NCI-H187 treated with DMSO at 0.1 percent for 48 hours (cell line): ENCODE measurements at places on chromosomes 4 and X.
A peak's percentile ranks its signal among the peaks of the same experiment; 100 is the strongest.

DNA sequence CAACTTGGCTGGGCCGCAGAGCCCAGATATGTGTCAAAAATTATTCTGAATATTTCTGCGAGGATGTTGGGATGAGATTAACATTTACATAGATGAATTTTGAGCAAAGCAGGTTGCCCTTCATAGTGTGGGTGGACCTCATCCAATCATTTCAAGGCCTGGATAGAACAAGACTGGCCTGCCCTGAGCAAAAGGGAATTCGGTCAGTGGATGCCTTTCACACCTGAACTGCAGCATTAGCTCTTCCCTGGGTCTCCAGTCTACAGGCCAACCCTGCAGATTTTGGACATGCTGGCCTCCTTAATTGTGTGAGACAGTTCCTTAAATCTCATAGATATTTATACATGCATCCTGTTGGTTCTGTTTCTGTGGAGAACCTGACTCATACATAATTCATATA, 32.4 kb upstream of the SLC10A4 start:
- no peak for DNase-seq

DNA sequence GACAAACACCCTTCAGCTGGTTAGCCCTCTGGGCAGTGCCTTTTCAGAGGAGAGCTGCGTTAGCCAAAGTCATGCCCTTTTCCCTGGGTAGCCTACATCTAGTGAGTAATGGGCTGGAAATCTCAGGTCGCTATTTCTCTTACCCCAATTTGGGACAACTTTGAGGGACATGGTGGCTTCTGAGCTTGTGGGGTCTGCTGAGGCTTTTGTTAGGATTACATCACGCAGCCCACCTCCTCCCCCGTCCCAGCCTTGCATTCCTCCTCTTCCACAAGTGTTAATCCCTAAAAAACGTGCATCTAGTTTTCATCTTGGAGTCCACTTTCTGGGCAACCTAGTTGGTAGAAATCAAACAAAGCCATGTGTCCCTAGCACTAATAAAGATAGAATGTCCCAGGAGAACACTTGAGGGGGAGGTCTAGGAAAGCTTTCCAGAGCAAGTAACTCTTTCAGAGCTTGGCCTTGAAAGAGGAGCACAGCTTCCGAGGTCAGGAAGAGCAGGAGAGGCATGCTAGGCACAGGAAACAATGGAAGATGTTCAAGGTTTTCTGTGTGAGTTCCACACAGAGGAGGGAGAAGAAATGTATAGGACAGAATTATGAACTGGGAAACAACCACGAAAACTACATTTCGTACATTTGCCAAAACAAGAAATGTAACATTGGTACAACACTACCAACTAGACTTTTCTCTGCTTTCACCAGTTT, 2.8 kb downstream of the MRFAP1 start:
- no peak for DNase-seq

DNA sequence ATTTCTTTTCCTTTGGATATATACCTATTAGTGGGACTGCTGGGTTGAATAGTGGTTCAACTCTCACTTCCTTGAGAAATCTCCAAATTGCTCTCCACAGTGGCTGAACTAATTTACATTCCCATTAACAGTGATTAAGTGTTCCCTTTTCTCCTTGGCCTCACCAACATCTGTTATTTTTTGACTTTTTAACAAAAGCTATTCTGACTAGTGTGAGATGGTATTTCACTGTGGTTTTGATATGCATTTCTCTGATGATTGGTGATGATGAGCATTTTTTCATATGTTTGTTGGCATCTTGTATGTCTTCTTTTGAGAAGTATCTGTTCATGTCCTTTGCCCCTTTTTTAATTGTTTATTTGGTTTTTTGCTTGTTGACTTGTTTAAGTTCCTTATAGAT, 413.0 kb downstream of the MAPK10 start:
- no peak for DNase-seq

GRCh38 chrX:1860936-1861594, 246.2 kb downstream of the ASMT start:
- DNase-seq, result no peak

- DNase-seq, result peak; percentile 26
Measured at GRCh38 chr4:123350191-123350544, 46.4 kb upstream of the SPRY1 start.

DNA sequence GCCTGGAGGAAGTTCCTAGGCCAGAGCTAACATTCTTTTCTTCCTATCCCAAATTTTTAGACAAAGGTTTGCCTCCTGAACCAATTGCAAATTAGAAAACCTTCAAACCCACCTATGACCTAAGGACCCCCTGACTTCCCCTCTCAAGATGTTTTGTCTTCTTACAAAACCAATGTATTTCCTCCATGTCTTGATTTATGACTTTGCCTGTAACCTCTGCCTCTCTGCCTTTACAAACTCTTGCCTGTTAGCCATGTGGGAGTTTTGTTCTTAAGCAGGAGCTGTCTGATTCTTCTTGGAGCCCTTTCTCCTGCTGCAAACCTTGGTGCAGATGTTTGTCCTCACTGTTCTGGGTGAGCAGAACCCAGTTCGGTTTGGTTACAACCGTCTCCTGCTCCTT, 222.3 kb upstream of the BOD1L1 start:
- DNase-seq, result no peak

GRCh38 chr4:139624441-139625092, 41.1 kb upstream of the MGST2 start:
- no peak for DNase-seq

DNA sequence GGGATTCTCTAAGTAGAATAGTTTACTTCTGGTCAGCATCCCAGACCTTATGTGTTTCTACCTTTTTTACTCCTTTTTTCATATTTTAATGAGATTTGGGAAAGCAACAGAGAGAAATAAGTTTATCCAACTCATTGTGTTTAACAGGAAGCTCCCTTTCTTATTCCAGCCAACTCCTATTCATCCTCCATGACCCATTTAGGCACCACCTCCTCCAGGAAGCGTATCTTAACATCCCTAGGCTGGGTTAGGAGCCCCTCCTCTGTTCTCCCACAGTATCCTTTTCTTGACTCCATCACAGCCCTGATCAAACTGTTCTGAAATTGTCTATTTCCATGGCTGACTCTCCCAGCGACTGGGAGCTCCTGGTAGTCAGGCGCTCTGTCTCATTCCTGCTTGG, 18.8 kb upstream of the IQSEC2 start:
- DNase-seq, result no peak

- no peak for DNase-seq
Measured at GRCh38 chr4:109627361-109627760, 67.3 kb downstream of the MCUB start.

GRCh38 chr4:93649828-93650227, 178.7 kb upstream of the ATOH1 start:
- no peak for DNase-seq

GRCh38 chr4:88985088-88985773, 71.8 kb downstream of the FAM13A start:
- no peak for DNase-seq

DNA sequence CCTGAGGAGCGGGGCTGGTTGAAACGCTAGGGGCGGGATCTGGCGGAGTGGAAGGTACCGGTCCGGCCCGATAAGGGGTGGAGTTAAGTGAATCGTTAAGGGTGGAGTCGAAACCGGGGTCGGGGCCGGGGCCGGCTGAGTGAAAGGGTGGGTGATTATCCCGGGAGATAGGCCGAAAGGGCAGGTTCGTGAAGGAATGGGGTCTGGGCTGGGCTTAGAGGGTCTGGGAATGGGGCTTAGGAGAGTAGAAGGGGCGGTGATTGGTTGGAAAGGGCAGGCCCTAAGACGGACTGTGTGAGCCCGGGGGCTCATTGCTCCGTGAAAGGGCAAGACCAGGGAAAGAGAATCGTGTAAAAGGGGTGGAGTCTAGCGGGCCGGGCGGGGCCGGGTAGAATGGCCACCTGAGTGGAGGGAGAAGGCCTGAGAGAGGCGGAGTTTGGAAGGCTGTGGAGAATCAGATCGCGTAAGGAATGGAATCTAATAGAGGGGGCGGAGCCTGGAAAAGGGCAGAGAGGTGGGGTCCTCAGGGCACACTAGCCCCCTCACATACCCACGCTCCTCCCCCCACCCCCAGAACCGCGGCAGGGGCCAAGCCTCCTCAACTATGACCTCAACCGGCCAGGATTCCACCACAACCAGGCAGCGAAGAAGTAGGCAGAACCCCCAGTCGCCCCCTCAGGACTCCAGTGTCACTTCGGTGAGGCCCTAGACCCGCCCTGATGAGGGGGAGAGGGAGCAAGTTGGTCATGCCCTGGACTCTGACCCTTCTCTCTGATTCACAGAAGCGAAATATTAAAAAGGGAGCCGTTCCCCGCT, 430 bp downstream of the HDAC6 start:
- peak; percentile 33 for DNase-seq

- DNase-seq, result no peak
Measured at GRCh38 chr4:145938618-145939440, at the start of gene ZNF827. Gene ZNF827, minus strand, starts transcription at chr4:145938823. Its CDS starts 416 bp downstream, at chr4:145938407.

DNA sequence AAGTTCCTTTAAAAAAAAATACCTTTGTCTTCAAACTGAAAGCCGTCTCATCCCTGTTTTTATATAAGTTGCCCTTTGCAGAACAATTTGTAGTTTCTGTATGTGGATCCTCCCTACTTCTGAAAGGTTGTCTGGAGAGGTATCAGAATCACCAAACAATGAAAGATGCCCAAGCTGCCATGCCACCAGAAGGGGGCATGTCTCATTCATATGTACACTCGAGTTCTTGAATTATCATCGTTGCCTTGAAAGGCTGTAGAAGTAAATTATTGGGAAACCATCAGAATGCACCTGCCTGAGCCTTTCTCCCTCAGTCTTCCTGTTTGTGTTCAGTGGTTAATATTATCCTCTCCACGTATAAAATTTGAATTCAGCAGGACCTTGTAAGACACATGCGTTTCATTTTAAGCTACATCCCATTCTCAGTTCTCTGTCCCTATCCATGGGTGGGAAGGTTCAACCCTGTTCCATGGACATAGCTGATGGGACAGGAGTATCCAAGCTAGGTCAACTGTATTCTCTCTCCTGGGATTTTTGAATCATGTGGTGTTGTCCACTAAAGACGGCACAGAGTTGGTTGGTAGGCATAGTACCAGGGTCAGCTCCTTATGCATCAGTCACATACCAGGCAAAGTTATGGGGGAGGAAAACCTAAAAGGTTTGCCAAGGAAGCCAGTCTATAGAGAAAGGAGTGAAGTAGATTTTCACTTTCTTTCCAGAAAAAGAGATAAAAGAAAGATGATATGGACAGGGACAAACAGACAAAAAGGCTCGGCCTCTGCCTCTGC, 24.0 kb downstream of the GALNT7 start:
- no peak for DNase-seq

GRCh38 chr4:132651196-132651595, 497.9 kb upstream of the PCDH10 start:
- no peak for DNase-seq

GRCh38 chr4:56575820-56576429, 70.3 kb downstream of the ARL9 start:
- DNase-seq, result no peak

GRCh38 chr4:40788331-40788730, 38.6 kb downstream of the NSUN7 start:
- no peak for DNase-seq

- DNase-seq, result no peak
Measured at GRCh38 chr4:1084796-1085403, 28.5 kb downstream of the RNF212 start.

DNA sequence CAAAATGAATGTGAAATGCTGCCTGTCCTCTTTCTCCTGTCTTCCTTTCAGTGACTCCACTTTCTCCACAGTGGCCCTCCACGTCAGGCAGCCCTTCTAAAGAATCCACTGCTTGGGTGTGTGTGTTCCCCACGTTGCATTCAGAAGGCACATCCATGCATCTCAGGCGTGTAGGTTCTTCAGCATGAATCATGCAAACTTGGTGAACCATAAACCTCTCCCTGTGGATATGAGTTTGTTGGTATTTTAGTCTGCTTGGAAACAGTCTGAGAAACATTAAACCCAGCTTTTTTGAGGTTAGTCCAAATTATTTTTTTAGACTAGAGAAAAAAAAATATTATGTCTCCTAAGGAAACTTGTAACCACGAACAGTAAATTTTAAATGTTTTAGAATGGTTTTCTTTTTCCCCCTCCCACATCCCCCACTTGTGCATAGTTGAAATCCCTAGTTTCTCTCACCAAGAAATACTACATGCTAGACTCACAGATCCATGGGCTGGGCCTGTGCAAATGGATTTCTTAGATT, 251.6 kb downstream of the CBR4 start:
- DNase-seq, result no peak

DNA sequence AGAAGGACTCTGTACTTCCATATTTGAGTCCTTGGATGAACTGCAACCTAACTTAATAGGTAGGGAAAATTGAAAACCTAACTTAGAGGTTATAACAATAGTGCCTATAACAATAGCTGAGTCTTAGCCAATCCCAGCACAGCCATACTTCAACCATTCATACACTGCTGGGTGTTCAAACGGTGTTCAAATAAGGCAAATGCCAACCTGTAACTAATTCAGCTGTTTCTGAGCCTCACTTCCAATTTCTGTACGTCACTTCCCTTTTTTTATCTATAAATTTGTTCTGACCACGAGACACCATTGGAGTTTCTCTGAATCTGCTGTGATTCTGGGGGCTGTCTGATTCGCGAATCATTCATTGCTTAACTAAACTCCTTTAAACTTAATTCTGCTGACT, 9.6 kb upstream of the GRSF1 start:
- DNase-seq, result no peak

- no peak for DNase-seq
Measured at GRCh38 chrX:69065451-69065850, 99.8 kb downstream of the PJA1 start.

GRCh38 chr4:98289375-98289774, 28.2 kb downstream of the RAP1GDS1 start:
- no peak for DNase-seq

DNA sequence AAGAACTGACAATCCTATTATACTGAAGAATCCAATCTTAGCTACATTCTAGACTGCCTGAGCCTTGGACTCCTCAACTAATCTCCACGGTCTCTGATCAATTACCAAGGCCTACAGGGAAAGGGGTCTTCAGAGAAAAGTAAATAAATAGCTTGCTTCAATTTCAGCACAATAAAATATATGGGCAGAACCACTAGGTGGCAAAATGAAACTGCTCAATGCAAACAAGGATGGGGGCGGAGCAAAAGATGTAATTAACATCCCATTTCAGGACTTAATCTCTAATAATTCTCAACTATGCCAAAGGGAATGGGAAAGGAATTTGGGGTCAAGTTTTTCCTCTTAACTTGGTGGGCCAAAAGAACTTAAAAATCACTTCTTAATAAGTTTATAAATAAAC, 78.4 kb upstream of the MAP3K15 start:
- DNase-seq, result no peak

DNA sequence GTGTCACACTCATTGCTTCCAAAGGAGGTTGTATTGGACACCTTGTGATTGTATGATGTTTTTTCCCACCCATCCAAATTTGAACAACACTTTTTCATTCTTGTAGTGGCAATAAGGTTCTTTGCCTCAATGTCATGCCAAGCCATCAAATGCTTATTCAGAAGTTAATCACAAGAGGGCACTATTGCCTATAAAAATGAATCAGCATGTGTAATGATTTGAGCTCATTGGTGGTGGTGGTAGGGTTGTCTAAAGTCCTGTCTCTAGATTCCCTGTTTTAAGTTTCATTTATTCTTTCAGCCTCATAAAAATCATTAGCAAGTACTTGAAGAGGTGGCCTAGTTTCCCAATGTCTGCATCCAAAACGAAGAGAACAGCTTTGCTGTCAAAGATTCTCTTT, 37.0 kb downstream of the IRS4 start:
- DNase-seq, result peak; percentile 27

- DNase-seq, result peak; percentile 88
Measured at GRCh38 chr4:142549726-142550463, 296.2 kb downstream of the INPP4B start.

GRCh38 chr4:148300877-148301276, 141.3 kb downstream of the NR3C2 start:
- DNase-seq, result no peak
